ENCODE measurements at places on chromosomes 12 and 14. TPM values are rescaled to one million over a fixed set of nuclear protein-coding genes. Genes with fewer than 3 reads are reported as not detected.

The OR4K1 gene
- total RNA-seq: not detected

The KRT72 gene
- not detected for total RNA-seq

The BIN2 gene
- not detected for total RNA-seq

The DDN gene
- total RNA-seq: under 0.01 TPM

The B4GALNT1 gene
- total RNA-seq: 5.2 TPM

The VPS29 gene
- 88.3 TPM for total RNA-seq

The RIN3 gene
- 7.3 TPM for total RNA-seq

The FZD10 gene
- total RNA-seq: not detected

The DCN gene
- 125 TPM for total RNA-seq

The PRPH gene
- total RNA-seq: not detected

The LIN7A gene
- 10.4 TPM for total RNA-seq

The AVPR1A gene
- total RNA-seq: not detected

The PLEKHH1 gene
- 0.43 TPM for total RNA-seq

The COA8 gene
- 22.9 TPM for total RNA-seq

The GALNT8 gene
- under 0.01 TPM for total RNA-seq

The LAG3 gene
- total RNA-seq: 0.43 TPM

The FBLN5 gene
- 77.7 TPM for total RNA-seq

The LRP1-AS gene
- total RNA-seq: not detected

The DRAM1 gene
- 95.7 TPM for total RNA-seq

The EIF5 gene
- total RNA-seq: 122 TPM

The PPM1H gene
- total RNA-seq: 2.3 TPM

The MYO1H gene
- total RNA-seq: not detected

The ADSS1 gene
- 1.3 TPM for total RNA-seq

The MANSC4 gene
- total RNA-seq: not detected

The TIGAR gene
- 20.7 TPM for total RNA-seq

The KRT85 gene
- not detected for total RNA-seq

The WASHC4 gene
- total RNA-seq: 148 TPM

The WIF1 gene
- not detected for total RNA-seq

The PRB2 gene
- not detected for total RNA-seq

The MYRFL gene
- not detected for total RNA-seq

The TSPAN11 gene
- 0.32 TPM for total RNA-seq

Measured in fibroblast of villous mesenchyme (primary cell).